ENCODE measurements at places on chromosomes 2 and 18.

- no peak for DNase-seq
These were observed 115.4 kb downstream of the PXDN start for GRCh38 chr2:1628893-1629292.

DNA sequence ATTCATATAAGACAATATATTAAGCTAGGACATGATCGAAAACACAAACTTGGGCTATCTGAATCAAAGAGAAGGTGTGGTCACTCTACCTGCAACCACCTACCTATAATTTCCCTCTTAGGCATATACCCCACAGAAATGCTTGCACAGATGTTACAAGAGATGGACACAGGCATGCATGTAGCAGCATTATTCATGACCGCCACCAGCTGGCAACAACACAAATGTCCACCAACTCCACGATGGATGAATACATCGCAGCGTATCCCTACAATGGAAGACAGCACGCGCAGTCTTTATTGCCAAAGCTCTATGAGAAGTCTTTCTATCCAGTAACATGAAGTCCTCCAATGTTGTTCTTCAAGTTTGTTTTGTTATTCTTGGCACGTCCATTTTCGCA lies 90.8 kb downstream of the ARL4C start:
- DNase-seq: no peak

DNA sequence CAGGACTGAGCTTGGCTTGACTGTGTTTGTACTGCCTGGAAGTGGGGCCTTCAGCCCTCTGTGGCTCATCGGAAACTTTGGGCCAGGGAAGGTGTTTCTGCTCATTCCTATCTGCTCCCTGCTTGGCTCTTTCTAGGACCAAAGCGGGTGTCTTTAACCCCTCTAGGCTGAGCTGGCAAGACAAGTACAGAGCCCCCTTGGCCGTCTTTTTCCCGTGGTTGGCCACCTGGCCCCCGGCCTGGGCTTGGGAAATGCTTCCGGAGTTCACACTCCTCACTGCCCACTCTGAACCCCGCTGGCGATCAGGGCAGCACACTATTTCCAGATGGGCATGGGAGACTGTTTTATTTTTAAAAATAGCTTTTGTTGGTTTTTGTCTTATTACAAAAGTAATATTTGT lies 243.0 kb downstream of the DYSF start:
- DNase-seq: no peak

DNA sequence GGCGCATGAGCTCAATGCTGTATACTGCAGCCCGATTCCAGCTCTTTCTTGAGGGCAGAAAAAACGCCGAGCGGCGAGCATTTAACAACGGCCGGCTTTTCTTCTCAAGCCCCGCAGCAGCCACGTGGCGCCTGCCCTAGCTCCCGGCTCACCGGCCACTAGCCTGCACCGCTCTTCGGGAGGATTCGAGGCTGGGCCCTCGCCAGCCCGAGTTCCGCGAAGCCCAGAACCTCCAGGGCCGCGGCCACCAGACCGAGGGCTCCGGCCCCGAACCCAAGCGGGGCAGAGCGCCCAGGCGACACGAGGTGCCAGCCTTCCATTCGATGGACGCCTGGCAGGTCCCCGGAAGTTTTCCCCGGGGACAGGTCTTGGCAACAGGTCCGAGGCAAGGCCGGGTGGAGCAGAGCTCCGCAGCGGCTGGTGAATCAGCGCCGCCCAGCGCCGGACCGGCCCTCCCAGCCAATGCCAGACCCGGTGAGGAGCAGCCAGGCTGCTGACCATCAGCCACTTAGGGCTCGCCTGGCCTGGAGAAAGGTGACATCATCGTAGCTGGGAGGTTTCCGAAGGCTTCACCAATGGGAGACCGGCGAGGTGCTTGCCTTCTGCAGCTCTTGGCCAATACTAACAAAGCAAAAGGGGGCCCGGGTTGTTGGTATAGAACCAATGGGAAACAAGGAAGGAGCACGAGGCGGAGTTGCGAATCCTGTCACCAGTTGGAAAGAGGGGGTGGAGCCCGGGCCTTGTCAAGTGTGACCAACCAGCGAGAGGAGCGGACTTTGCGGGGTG lies 552 bp upstream of the MXD1 start:
- no peak for DNase-seq

DNA sequence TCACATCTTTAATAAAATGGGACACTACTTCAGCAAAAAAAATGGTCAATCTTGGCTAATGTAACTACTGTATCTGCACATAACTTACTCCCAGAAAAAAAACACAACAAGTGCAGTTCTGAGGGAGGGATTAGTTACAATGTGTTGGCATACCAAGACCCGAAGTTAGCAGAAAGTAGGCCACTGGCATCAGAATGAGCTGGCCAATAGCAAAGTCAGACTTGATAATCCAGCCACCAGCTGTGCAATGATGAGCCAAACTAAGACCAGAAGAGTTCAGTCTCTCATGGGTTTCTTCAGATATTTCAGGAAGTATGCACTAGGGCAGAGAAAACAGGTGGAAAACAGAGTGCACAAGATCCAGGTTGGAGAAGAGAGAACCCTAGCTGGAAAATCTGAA lies 65.3 kb downstream of the OLA1 start:
- no peak for DNase-seq

DNA sequence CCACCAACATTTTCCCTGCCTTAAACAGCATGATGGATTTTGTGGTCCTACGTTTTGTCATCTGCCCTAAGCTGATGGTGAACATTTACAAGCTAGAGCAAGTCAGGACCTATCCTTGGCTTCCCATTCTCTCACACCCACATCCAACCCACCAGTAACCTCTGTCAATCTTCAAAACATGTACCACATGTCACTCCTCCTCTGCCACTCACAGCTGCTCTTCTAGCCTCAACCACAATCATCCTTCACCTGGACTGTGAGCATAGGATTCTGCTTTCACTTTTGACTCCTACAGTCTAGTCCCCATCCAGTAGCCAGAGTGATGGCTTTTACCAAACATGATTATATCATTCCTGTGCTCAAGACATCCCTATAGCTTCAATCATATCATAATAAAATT lies 279.8 kb upstream of the DLGAP1 start:
- DNase-seq: no peak

DNA sequence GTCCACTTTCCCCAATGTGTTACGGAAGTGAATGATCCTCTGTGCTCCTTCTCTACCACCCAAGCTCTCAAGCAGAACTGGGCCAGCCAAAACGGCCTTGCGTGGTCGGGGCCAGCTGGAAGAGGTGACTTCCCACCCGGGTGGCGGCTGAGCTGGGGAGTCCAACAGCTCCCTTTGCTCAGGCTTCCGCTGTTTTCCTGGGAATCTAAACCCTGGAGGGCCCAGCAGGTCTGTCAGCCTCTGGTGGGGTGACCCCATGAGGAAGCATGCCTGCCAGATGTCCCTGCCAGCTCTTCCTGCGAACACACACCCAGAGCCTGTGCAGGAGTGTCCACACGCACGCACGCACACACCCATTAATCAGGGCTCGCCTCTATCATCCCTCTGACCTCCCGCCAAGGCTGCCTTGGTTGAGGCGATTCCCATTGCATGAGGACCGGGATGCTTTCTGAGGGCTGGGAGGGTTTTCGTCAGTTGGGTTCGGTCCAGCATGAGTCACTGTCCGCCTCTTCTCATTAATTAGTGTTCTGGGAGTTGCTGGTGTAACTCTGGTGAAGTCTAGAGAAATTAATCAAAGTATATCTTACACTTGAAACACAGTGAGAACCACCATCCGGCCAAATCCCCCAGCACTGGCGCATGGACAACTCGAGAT lies 90.6 kb downstream of the TWIST2 start:
- no peak for DNase-seq

GRCh38 chr18:67568166-67568565 lies 51.6 kb upstream of the DSEL start:
- DNase-seq: no peak

- DNase-seq: no peak
These were observed 254.7 kb upstream of the FIGN start for GRCh38 chr2:163990541-163990940.

GRCh38 chr18:28189400-28190239 lies 12.7 kb upstream of the CDH2 start:
- DNase-seq: no peak

DNA sequence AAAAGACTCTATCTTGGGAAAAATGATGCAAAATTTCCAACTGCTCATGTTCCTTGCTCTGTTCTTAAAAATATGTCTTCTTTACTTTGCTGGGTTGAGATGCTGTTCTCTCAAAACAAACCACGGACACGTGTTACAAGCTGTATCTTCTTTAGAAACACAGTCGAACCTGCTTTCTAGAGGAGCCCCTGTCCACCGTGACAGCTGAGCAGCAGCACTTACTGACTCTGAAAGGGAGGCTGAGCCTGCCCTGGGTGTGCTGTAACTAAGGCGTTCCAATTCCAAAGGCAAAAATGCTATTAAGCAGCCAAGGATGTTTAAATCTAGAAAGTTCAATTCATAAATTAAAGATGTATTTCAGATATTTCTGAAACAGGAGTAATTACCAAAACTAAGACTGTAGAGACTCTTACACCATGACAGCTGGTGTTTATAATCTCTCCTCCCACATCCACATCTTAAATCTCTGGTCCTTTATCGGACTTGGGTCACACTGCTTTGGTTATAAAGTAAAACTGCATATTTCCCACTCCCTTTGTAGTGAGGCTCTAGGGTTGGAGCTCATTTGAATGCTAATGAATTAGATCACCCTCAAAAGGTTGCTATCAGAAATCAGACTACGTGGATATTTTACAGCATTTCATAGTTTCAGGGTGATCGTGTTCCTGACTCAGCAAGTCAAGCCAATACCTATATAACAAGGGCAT lies 281.2 kb upstream of the LYPD1 start:
- no peak for DNase-seq

DNA sequence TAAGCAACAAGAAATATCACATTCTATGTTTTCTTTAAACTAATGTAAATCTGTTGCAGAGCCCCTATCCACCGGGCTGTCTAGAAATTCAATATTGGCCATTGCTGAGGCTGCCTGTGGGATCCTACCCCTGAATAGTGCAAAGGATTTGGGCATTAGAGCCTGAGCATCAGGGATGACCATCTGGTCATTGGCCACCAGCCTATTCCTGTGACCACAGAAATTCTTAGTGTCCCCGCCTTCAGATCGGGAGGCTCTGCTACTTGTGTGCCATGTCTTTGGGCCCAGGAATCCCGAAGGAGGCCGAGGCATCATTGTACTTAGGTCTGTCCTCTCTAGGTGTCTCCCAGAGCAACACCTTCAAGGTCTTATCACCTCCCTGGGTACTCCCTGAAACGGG lies 73.8 kb downstream of the HRH4 start:
- DNase-seq: no peak

DNA sequence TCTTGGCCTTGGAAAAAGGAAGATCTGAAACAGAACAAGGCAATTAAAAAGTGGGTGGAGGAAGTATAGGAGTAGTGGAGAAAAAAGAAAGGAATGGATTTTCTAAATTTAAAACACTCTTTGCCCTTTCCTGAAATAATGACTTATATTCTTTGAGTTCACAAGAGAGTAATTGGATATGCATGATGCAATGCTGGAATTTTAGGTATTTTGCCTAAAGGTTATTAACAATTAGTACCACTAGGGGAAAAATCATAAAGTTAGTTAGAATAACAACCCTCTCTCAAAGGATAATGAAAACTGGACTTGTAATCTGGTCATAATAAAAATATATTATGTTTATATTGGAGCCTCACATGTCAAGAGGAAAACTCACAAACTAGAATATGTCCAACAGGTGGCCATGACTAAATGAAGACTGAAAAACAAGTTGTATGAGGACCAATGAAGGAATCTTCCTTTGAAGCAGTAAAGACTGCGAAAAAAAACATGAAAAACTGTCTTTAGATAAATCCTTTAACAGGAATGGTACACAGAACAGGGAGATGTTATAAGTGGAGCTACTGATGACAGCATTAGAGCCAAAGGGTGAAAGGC lies 281.8 kb downstream of the NCKAP5 start:
- no peak for DNase-seq

- no peak for DNase-seq
These were observed 34.2 kb upstream of the NT5DC4 start for GRCh38 chr2:112686348-112687217.

DNA sequence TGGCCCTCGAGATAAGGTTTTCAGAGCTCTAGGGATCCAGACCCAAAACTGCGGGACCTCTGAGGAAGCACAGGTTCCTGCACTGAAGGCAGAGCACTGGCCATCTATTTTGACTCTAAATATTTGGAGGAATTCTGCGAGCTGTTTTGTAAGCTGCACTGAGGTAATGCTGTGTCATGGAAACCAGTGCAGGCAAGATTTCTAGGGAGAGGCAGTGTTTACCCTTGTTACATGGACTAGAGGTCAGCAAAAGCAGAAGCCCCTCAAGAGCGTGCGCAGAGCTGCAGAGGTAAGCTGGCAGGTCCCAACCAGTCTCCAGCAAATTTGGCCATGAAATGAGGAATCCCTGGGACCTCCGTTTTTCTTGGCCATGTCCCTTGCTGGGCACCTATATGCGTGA lies 137.3 kb downstream of the RNF152 start:
- no peak for DNase-seq

GRCh38 chr18:21930177-21930576 lies 189.6 kb downstream of the MIB1 start:
- DNase-seq: no peak

GRCh38 chr2:200188876-200189275 lies 117.6 kb upstream of the SPATS2L start:
- DNase-seq: no peak

- DNase-seq: peak; percentile 83
These were observed 913 bp upstream of the TRABD2A start for GRCh38 chr2:84881581-84882413.

GRCh38 chr2:217275091-217275490 lies 415.2 kb upstream of the TNP1 start:
- DNase-seq: no peak

DNA sequence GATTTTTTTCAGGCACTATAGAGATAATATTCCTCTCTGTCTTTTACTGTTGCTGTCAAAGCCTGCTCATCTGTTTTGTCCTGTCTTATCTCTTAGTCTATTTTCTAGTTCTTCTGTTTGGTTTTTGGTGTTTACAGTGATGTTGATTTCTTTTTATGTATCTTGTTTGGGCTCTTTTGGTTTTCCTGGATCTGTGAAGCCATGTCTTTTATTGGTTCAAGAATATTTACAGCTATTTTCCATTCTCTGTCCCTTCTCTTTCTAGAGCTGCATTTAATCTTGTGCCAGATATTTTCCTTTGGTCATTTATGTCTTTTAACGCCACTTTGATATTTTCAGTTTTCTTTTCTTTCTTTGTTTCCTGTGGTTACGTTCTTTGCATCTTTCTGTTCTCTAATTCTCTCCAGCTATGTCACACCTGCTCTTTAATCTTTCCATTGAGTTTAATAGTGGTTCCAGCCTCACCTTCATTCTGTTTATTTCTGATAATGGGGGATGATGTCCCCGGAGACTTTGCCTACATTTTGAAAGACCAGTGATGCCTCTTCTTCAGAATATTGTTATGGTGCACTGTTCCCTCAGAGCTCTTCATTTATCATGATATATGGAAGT lies 32.0 kb downstream of the SMCHD1 start:
- DNase-seq: no peak

GRCh38 chr2:72006188-72006736 lies 141.4 kb downstream of the CYP26B1 start:
- no peak for DNase-seq

- no peak for DNase-seq
These were observed 74.5 kb downstream of the CAB39 start for GRCh38 chr2:230787101-230787500.
